ENCODE measurements at places on chromosomes 13 and 19.

- DNase-seq = no peak
Measured at GRCh38 chr13:106602178-106602577, 34.2 kb upstream of the ARGLU1 start.

- no peak for DNase-seq
Measured at GRCh38 chr19:16244091-16244490, 46.4 kb downstream of the AP1M1 start.

- DNase-seq = no peak
Measured at GRCh38 chr13:96984051-96984508, 10.2 kb downstream of the OXGR1 start.

GRCh38 chr13:22108283-22108942, 437.5 kb downstream of the FGF9 start:
- no peak for DNase-seq

DNA sequence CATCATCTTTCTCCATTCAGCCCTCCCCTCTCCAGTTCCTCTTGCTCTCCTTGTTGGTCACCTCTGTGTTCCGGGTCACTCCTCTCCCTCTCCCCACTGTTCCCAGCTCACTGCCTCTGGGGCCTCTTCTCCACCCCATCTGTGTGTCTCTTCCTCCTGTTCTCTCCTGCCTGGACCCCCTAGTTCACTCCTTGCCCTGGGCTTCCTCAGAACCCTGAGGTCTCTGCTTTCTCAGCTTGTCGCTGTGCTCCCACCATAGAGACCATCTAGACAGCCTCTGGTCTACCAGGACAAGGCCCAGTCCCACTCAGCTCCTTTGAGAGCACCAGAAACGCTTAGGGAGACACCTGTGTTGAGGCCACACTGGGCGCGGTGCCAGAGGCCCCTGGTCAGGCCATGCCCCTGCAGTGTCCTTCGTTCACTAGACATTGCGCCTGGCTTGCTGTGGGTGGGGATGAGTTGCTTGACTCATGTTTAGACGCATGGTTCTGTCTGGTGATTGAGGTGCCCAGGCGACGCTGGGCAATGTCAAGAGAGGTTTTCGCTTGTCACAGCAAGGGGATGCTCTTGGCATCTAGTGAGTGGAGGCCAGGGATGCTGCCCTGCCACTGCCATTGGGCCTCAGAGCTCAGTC, 4.8 kb downstream of the LENG9 start:
- DNase-seq = no peak

- DNase-seq = no peak
Measured at GRCh38 chr13:19596960-19597361, 35.6 kb upstream of the TPTE2 start.

DNA sequence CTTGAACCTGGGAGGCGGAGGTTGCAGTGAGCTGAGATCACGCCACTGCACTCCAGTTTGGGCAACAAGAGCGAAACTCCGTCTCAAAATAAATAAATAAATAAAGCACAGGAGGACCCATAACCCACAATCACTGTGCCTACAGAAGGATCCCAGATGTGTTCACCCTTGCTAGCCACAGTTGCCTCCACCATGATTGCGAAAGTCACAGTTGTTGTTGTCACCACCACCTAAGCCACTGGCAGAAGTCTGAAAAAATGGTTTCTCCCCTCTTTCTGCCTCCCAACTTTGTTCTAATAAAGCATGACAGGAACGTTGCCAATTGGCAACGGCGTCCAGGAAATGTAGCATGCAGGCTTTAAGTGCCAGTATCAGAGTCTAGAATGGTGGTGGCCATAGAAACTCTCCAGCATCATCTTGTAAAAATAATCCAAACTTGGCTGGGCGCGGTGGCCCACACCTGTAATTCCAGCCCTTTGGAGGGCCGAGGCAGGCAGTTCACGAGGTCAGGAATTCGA, 2.2 kb upstream of the EPS15L1 start:
- no peak for DNase-seq

DNA sequence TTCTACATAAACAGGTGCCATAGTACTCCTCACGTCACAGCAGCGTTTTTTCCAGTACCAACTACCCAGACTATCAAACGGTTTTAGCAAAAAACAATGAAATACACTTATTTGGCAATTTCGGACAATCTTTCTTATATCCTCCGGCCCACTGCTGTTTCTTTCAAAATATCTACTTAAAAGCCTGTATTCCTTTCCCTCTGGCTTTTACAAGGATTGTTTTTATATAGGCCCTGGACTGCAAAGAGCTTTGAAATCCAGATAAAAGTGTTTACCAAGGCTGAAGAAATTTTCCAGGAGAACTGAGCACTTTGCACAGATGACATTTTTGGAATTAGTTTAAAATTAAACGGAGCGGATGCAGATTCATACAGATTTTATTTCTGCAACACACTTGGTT, 255.9 kb upstream of the STARD13 start:
- DNase-seq = no peak

- no peak for DNase-seq
Measured at GRCh38 chr19:39524495-39524894, 8.2 kb downstream of the EID2B start.

DNA sequence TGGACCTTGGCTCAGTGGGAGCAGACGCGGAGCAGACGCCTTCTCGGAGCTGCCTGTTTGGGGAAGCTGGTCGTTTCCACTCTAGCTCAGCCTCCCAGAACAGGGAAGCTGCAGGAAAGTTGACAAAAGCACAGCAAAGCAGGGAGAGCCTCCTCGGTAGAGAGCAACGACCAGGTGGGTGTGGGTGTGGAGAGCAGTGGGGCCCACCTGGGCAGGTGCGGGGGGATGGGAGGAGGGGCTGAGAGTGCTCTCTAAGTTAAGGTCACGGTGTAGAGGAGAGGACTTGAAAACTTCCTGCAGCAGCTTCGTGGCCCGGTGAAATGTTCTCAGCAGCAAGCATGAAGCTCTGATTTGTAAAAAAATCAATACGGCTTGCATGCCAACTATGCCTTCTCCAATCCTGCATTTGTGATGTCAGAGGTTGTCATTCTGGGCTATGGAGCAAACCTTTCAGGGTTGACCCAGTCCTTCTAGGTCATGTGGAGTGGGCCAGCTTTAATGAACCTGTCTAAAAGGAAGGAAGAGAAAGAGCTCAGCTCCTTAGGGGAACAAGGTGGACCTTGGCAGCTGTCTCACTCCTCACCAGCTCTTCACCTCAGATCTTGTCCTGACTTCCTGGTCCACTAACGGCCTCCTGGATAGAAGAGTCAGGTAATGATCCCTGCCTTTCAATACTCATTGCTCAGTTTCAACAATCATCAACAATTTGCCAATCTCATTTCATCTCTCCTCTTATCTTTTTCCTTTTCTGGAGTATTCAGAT, 85.8 kb upstream of the UBL3 start:
- peak; percentile 10 for DNase-seq

DNA sequence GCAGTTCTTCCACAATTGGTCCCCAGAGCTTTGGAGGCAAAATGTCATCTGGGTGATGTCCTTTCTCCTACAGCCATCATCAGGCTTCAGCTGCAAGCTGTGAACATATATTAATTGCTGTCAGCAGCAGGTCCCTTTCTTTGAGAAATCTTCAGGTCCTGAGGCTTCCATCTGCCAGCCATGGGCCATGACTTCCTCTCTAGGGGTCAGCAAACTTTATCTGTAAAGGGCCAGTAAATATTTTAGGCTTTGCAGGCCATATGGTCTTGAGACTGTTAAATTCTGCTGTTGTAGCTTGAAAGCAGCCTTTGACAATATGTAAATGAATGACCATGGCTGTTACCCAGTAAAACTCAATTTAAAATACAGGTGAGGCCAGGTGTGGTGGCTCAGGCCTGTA, 27.1 kb downstream of the SERP2 start:
- DNase-seq = no peak
